Thymus (tissue), 14 donors: ENCODE measurements at places on chromosomes 7 and 10.
A peak's percentile ranks its signal among the peaks of the same experiment; 100 is the strongest.

DNA sequence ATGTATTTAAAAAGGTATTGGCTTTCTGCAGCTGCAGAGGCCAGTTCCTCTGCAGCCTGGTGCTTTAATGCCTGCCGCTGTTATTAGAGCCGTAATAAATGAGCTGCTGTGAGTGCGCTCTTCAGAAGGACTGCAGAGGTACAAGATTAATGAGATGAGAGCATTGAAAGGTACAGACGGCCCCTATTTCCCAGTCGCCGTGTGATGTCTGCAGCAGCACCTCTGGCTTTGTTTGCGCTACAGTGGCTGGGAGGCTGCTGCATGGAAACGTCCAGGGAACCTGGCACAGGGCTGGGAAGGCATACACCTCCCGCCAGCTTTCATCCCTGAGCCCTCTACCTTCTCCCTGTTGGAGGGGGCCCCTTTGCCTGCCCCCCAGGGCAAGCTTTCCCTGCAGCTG, 383.8 kb upstream of the ZMIZ1 start:
- DNase-seq = no peak
- H3K4me3 ChIP-seq = no peak overlapping the region
- no peaks in the 10 kb centered on the region for H3K27me3 ChIP-seq
- no peaks in the 10 kb centered on the region for H3K4me1 ChIP-seq

DNA sequence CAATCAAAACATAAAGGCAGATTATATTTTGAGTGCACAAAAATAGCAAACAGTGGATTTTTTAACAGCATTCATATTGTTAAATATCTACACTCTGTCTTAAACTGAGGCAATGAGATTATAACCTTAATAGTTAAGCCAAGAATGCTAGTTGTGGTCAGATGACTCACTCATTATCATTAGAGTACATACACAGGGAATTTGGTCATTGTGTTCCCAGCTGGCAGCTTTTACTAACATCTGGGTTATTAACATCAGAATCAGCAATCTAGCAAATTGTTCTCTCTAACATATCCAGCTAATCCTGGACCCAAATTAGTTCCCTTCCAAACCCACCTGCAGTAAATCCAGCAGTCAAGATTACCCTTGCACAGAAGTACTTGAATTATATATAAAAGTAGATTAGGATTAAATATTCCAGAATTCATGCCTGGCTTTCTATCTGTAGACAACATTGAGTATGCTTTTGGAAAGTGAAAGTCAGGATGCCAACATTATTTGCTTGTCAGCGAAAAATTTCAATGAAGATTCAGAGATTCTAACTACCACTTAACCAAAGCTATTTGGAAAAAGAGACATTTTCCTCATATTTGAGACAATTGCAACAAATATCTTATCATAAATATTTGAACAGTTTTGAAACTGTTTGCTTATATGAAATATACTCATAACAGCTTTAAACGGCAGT, 1035.6 kb upstream of the PHF14 start:
- H3K4me1 ChIP-seq = no peaks in the 10 kb centered on the region
- no peak overlapping the region for H3K27ac ChIP-seq
- H3K4me3 ChIP-seq = no peak overlapping the region
- no peaks in the 10 kb centered on the region for H3K27me3 ChIP-seq

DNA sequence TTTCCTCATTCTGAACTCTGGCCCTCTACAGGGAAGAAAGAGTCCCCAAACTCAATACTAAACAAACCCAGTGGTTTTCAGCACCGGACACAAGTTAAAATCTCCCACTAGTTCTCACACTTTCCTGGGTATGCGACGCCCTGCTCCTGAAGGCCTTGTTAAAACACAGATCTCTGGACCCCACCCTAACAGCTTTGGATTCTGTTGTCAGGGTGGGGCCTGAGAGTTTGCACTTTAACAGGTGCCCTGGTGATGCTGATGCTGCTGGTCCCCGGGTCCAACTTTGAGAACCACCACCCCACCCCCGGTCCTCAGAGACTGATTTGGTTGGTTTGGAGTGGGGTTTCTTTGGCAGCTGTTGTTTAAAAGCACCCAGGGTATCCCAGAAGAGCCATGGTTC, 61.6 kb downstream of the CHST3 start:
- no peak overlapping the region for H3K4me3 ChIP-seq
- H3K4me1 ChIP-seq = no peaks in the 10 kb centered on the region
- H3K27ac ChIP-seq = no peak overlapping the region
- H3K36me3 ChIP-seq = no peaks in the 10 kb centered on the region

DNA sequence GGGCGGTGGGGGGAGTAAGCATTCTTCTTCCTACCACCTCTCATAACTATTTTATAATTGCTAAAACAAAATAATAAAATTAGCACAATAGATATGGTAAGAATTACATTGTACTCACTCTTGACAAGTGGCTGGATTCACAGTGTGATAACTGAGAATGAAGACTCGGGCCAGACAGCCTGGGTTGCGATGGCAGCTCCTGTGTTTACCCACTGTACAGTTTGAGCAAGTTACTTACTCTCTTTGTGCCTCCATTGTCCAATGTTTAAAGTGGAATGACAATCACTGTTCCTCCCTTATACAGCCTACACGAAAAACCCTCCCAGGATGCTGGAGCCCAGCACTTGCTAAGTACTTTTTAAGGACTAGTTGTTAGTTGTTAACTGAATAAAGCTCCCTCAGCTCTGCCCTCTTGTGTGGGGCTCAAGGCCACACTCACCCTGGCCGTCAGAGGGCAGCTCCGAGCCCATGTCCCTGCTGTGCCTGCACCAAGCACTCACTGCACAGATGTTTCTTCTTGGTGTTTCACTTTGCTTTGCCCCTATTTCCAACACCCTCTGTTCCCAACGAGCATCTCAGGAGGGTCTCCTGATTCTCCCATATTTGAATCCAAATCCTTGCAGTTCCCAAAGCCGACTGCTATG, 56.4 kb upstream of the NPS start:
- DNase-seq = no peak
- H3K4me1 ChIP-seq = no peaks in the 10 kb centered on the region
- H3K27ac ChIP-seq = no peak overlapping the region
- no peaks in the 10 kb centered on the region for H3K27me3 ChIP-seq
- no peak overlapping the region for H3K4me3 ChIP-seq

DNA sequence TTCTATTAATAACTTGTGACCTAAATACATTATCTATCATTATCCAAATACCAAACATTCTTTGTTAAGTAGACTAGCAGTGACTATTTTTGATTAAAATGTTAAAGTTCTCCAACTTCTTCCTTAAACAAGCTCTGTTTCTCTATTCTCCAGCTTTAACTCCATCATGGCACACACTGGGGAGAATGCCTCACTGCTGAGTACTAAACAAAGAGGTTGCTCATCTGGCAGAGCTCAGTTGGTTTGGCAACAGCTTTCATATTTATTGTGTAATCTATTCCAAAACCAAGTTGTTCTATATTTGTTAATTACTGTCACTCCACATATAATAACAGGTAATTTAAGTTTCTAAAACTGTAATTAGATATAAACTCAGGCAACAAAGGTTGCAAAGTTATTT, 89.6 kb downstream of the USP6NL start:
- no peaks in the 10 kb centered on the region for H3K4me1 ChIP-seq
- no peak overlapping the region for H3K27ac ChIP-seq
- H3K27me3 ChIP-seq = no peaks in the 10 kb centered on the region

DNA sequence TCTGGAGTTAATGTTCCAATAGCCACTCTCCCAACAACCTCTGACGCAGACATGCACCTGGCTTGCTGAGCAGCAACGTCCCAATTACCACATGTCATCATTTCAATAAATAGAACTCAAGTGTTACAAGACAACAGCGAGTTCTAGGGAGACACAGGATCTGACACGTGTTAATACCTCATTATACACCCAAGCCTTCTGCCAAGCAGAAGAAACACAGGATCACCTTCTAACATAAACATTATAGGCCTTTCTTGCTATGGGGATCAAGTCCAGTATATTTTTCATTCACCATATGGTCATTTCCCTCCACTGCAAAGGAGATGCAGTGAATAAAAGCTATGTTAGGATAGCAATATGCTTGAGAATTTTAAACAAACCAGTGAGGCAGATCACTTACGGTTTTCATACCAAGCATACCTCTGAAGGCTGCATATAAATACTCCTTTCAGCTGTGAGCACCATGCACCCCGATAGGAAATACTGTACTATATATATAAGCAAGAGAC, 74.2 kb downstream of the JAZF1 start:
- no peak overlapping the region for H3K27ac ChIP-seq
- no peaks in the 10 kb centered on the region for H3K27me3 ChIP-seq
- no peak overlapping the region for H3K4me3 ChIP-seq
- H3K36me3 ChIP-seq = no peaks in the 10 kb centered on the region
- H3K4me1 ChIP-seq = peaks cover 4% of the 10 kb centered on the region

GRCh38 chr10:15695852-15696251, 23.9 kb downstream of the ITGA8 start:
- no peak overlapping the region for H3K27ac ChIP-seq
- no peak overlapping the region for H3K4me3 ChIP-seq
- H3K27me3 ChIP-seq = no peaks in the 10 kb centered on the region
- H3K4me1 ChIP-seq = no peaks in the 10 kb centered on the region
- no peak for DNase-seq
- no peaks in the 10 kb centered on the region for H3K36me3 ChIP-seq

- peaks cover 5% of the 10 kb centered on the region for H3K27me3 ChIP-seq
- H3K36me3 ChIP-seq = no peaks in the 10 kb centered on the region
- no peak overlapping the region for H3K4me3 ChIP-seq
- H3K4me1 ChIP-seq = peaks cover 4% of the 10 kb centered on the region
Observed at GRCh38 chr7:54788664-54789063, 29.7 kb upstream of the SEC61G start.

GRCh38 chr10:132069849-132070182, 4.1 kb downstream of the JAKMIP3 start:
- DNase-seq = no peak
- no peaks in the 10 kb centered on the region for H3K27me3 ChIP-seq
- H3K27ac ChIP-seq = no peak overlapping the region
- no peaks in the 10 kb centered on the region for H3K4me1 ChIP-seq
- H3K4me3 ChIP-seq = no peak overlapping the region

- no peaks in the 10 kb centered on the region for H3K4me1 ChIP-seq
- H3K4me3 ChIP-seq = no peak within 1 kb of the TSS
- no peak for DNase-seq
- peaks cover 95% of the 10 kb centered on the region for H3K27me3 ChIP-seq
Observed at GRCh38 chr7:1232623-1233332, at the start of gene UNCX. Gene UNCX, plus strand, starts transcription at chr7:1232872. Its CDS starts 146 bp downstream, at chr7:1233018.

DNA sequence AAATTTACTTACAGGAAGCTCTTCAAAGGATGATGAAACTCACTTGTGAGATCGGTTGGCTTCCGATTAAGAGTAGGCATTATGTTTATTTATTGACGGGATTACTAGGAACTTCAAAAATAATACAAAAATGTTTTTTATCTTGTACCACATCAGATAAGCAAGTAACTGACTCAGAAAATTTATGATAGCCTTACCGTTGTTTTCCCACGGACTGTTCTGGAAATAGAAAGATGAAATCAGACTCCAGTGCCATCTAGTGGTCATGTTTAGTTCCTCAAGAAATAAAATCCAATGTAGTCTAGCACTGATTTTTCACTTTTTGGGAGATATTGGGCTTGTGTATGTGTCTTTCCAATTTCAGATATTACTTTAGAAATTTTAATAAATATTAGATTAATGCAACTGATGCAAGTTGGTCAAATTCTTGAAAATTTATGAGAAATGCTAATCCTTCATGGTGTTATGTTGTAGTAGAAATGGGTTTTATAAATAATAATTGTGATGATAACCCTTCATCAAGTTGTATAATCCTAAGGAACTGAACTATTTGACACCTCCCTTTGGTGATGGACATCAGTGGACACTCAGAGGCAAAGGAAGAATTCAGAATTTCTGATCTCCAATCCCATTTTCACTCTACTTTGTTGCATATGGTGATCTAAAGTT, 168.8 kb downstream of the TMEM26 start:
- peak; percentile 58 for DNase-seq
- no peak overlapping the region for H3K27ac ChIP-seq
- no peaks in the 10 kb centered on the region for H3K36me3 ChIP-seq
- H3K4me1 ChIP-seq = no peaks in the 10 kb centered on the region

- H3K27ac ChIP-seq = no peak overlapping the region
- H3K4me3 ChIP-seq = no peak overlapping the region
- H3K36me3 ChIP-seq = no peaks in the 10 kb centered on the region
- H3K27me3 ChIP-seq = no peaks in the 10 kb centered on the region
Observed at GRCh38 chr10:114905450-114905849, 32.5 kb upstream of the TRUB1 start.

- H3K4me1 ChIP-seq = no peaks in the 10 kb centered on the region
- DNase-seq = no peak
- no peak overlapping the region for H3K27ac ChIP-seq
- H3K36me3 ChIP-seq = no peaks in the 10 kb centered on the region
- H3K4me3 ChIP-seq = no peak overlapping the region
Observed at GRCh38 chr10:62341419-62341818, 32.8 kb upstream of the ZNF365 start.

DNA sequence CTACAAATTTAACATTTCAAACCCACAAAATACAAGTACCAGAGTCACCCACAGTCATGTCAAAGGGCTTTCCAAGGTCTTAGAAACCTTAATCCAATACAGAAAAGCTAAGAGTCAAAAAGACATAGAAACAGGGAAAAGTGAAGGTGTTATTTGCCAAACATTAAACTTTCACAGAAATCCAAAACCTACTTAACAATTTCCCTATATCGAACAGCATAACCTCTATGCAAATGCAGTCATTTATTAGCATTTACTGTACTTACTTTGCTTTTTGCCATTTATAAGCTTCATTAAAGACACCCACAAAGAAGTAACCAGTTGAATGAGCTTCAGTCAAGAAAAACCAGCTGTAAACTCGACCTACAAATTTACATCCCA, 1.6 kb downstream of the PANK1 start:
- no peak overlapping the region for H3K27ac ChIP-seq
- H3K4me3 ChIP-seq = peak overlapping the region; percentile 66
- no peak for DNase-seq
- no peaks in the 10 kb centered on the region for H3K36me3 ChIP-seq

DNA sequence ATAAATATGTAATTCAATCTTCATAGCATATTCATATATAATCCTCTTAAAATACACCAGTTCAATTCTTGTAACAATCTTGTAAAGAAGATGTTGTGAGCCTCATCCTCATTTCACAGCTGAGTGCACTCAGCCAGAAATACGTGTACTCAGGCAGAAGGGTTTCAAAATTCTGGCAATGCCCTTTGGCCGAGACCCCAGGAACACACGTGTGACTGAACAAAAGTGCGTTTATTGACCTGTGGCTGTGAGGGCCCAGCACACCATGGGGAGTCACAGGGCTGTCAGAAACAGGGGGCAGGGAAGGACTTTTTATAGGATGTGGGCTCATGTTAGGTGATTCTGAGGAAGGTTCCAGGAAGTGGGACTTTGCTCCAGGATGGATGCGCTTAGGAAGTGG, 21.5 kb downstream of the GIMAP8 start:
- no peak for DNase-seq
- H3K27ac ChIP-seq = no peak overlapping the region
- H3K4me1 ChIP-seq = peaks cover 5% of the 10 kb centered on the region
- no peaks in the 10 kb centered on the region for H3K36me3 ChIP-seq
- no peak overlapping the region for H3K4me3 ChIP-seq

- DNase-seq = no peak
- no peaks in the 10 kb centered on the region for H3K4me1 ChIP-seq
- H3K4me3 ChIP-seq = no peak overlapping the region
- H3K36me3 ChIP-seq = no peaks in the 10 kb centered on the region
Observed at GRCh38 chr10:116133634-116134033, 139.4 kb downstream of the GFRA1 start.

- H3K27ac ChIP-seq = no peak overlapping the region
- H3K36me3 ChIP-seq = no peaks in the 10 kb centered on the region
- no peak for DNase-seq
- H3K4me1 ChIP-seq = no peaks in the 10 kb centered on the region
- H3K4me3 ChIP-seq = no peak overlapping the region
Observed at GRCh38 chr10:14399641-14400040, 68.9 kb upstream of the FRMD4A start.

GRCh38 chr7:69643708-69644445, 45.6 kb downstream of the AUTS2 start:
- no peaks in the 10 kb centered on the region for H3K36me3 ChIP-seq
- no peak for DNase-seq
- H3K4me3 ChIP-seq = no peak overlapping the region
- no peaks in the 10 kb centered on the region for H3K27me3 ChIP-seq
